ENCODE measurements at places on chromosomes 4 and X. TPM values are rescaled to one million over a fixed set of nuclear protein-coding genes. Genes with fewer than 3 reads are reported as not detected.

GRCh38 chr4:169051761-169052593, 41.9 kb upstream of the CBR4 start:
- peak; percentile 91 for DNase-seq

The EGF gene
- polyA plus RNA-seq = 10.3 TPM

- no peak for DNase-seq
Measured at GRCh38 chr4:5051278-5052203, at the start of gene STK32B. Gene STK32B, plus strand, starts transcription at chr4:5051480.

The TNMD gene
- polyA plus RNA-seq = 68.7 TPM

DNA sequence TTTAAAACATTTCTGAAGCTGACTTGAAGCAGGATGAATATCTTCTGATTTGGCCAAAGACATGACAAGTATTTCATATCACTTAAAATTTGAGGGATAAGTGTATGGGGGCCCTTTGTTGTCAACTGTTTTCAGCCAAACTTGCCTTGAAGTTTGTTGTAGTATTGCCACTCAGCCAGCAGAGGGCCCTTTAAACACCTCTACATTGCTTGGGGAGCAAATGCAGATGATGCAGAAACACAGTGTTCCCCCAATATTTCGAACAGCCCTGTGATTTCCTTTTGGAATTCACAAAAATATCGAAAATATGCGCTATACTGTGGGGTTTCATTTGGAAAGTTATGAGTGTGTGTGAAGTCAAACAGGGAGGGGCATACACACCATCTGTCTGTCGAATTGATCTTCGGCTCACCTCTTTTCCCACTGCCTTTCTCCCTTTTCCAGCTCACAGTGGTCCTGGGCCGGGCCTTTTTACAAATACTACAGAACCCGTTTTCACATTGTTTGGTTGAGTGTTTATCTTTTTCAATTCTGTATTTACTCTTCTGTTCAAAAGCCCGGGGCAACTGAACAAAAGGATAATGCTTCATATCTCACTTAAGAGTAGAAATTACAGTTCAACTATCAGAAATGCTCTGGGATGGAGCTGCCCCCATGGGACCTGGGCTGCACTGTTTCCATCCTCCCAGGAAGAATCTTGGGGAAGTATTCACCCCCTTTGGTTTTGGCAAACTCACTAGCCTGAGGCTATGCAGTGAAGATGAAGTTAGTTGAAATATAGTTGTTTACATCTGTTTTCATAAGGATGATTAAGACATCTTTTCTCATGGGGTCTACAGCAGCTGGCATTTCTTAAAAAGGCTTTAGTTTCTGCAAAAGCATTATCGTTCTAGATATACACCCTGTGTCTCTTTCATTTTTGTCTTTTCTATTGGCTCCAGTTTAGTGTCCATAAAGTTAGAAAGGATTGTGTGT, 137.6 kb downstream of the EGF start:
- no peak for DNase-seq

GRCh38 chr4:8732681-8733243, 138.9 kb downstream of the HMX1 start:
- no peak for DNase-seq

DNA sequence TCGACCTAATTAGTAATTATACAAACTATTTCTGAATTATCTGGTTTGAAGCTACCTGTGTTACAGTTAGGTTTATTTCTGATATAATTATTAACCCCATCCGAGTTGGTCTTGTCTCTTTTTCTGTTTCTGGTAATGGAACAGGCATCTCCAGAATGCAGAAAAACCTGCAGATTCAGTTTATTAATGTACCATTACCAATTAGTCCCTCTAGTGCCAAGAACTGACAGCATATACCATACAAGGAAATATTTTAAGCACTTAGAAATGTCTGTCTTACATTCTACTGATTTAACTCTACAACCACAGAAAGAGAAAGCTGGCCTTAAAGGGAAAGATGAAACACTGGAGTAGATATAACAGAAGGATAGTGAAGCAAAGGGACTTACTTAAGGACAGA, 570.6 kb downstream of the CENPC start:
- no peak for DNase-seq

DNA sequence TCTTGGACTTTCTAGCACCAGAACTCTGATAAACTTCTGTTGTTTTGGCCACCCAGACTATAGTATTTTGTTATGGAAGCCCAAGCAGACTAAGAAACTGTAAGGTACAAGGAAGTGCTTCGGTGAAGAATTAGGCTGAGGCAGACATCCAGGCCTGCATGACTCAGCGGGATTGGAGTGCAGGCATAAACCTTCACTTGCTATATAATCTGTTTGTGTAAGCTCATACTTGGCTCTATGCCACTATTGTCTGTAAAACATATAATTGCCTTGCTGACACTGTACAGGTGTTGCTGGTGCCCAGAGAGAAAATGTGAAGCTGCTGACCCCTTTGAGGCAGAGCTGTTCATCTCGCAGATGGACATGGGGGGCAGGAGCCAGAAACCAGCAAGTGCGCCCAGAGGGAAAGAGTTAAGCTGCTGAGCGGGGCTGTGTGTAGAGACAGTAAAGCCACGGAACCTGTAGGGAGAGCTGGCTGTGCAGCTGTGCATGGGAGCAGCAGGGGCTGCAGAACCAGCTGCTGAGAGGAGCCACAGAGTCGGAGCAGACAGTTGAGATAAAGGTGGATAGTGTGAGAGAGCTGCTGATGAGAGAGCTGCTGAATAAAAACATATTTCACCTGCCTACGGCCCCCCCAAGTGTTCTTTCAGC, 96.2 kb downstream of the RBM46 start:
- no peak for DNase-seq

DNA sequence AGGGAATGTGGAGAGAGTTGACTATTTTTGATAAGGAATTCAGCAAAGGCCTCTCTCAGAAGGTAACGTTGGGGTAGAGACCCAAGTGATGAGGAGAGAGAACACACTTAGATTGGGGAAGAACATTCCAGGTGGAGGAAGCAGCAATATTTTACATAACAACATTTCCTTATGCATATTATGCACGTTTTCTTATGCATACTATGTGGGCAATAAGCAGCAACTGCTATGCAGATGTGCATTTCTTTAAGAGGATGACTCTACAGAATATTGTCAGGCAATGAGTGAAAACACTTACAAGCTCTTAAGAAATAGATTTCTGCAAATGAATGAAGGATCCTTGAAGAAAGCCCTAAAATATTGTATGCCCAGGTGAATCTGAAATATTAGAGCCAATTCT, 91.1 kb downstream of the TMEM47 start:
- no peak for DNase-seq

- no peak for DNase-seq
Measured at GRCh38 chr4:55098456-55099204, 26.8 kb downstream of the KDR start.

DNA sequence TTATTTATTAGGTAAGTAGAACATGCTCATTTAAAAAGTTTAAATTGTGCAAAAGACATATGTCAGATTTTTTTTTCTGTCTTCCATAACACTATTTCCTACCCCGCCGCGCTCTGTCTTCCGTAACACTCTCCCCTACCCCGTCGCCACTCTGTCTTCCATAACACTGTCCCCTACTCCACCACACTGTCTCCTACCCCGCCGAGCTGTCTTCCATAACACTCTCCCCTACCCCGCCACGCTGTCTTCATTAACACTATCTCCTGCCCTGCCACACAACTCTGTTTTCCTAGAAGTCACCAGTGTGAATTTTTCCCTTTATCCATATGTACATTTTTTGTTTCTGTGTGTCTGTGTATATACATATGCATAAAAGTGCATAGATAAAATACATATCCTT, 4.4 kb downstream of the MSMO1 start:
- no peak for DNase-seq

The CWH43 gene
- polyA plus RNA-seq = not detected

The TLL1 gene
- polyA plus RNA-seq = 1.3 TPM

DNA sequence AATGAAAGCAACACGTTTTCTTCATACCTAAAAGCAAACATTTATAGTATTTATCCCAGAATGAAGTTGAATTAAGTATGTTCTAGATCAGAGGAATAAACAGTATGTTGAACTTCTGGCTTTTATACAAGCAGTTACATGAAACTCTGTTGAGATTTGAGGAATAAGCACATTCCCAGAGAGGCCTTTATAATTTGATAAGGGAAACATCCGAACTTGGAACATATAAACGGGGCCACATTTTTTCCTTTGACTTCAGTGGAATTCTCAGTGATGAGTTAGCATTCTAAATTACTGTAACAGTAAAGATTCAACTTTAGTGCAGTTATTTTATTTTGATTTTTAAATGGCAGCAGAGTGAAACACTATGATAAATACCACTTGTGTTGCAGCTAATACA, 119.5 kb downstream of the GLRA3 start:
- DNase-seq = no peak

DNA sequence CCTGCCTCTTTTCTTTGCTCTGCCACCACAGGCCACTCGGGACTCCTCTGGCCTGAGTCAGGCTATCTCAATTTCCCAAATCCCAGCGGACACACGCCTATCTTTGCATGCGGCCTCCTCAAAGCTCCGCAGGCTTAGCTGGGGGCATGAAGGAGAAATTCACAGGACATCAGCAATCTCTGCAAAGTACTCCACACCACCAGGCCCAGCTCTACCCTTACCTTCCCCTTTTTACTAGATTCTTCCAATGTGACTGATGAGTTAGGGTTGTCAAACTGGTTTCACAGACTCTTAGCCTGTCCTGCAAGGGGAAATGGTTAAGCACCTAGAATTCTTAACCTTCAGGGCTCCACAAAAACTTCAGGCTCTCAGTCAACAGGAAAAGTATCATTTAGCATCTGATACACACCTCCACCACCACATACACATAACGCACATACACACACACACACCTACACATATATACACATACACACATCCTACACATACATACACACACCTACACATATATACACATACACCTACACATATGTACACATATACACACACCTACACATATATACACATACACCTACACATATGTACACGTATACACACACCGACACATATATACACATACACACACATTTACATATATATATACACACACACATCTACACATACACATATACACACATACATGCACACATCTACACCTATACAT, 349.1 kb downstream of the ANK2 start:
- no peak for DNase-seq

DNA sequence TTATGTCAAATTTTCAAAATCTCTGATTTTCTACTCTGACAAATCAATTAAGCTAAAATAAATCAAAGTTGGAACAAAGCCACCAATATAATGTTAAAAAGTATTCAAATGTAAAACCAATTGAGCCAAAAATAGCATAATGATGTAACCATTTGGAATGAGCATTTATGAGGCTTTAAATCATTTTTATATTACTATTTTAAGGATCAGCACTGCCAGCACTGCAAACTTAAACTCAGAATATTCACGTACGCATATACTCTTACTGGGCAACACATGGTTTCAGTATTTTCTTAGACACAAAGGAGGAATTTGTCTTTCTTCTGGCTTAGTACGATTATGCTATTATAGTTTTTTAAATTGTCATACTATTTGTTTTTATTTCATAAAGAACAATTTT, 52.2 kb downstream of the AFAP1 start:
- DNase-seq = no peak

GRCh38 chr4:1401409-1402020, 4.7 kb downstream of the NKX1-1 start:
- no peak for DNase-seq

The CSAG1 gene
- polyA plus RNA-seq = not detected

DNA sequence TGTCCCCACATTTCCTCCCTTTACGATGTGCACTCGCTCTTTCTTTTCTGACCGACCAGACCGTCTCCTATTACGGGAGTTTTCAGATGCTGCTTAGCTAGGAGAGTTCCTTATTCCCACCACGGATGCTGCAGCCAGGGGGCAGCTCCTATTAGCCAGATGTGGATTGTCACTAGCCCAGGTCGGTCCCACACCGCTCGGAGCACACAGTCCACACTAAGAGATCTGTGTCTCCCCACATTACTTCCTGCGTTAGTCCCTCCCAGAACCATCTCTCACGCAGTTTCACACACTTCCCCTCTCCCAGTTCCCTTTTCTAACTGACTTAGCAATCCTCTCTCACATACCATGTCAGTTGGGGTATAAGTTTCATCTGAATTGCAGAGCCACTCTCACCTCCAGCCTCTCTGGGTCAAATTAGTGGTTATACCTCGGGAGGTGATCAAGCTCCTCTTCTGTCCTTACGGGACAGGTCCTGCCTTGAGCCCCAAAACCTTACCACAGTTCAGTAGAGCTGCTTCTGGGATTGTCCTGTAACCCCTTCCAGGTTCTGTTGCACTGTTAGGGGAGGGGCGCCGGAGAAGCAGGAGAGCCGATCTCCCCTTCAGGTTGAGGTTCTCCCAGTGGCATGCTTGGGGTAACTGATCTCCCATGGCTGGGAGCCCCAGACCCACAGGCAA, 28.2 kb downstream of the SULT1E1 start:
- DNase-seq = no peak

DNA sequence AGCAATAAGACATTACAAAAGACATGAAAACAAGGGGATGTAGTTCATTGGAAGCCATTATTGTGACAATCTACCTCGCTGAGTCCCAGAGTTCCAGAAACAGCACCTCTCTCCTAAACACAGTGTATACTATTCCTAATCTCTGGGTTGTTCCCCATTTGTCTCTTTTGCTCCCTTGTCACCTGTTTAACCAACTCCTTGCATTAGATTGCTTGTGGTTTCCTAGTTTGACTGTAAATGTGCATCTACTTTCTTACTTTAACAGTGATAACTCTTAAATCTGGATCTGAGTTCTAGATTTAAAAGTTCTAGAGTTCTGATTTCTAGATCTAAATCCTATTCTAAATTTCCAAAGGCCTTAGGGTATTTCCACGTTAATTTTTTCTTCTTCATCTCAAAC, 71.6 kb upstream of the TET2 start:
- DNase-seq = no peak

DNA sequence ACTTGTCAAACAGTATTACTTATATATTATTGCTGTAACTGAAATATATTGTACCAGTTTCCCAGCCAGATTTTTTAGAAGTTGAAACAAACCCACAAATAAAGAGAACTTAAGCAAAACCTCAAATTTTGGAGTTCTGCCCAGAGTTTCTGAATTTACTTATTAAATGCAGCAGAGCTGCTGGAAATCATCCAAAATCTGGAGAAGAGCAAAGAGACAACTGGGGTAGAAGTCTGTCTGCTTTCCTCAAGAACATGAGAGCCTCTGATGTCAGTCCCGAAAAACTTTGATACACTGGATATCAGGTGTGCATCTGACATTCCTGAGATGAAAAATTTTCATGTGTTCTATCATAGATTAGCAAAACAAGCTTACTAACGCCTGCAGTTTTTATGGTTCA, 325.9 kb downstream of the NR3C2 start:
- DNase-seq = peak; percentile 92

DNA sequence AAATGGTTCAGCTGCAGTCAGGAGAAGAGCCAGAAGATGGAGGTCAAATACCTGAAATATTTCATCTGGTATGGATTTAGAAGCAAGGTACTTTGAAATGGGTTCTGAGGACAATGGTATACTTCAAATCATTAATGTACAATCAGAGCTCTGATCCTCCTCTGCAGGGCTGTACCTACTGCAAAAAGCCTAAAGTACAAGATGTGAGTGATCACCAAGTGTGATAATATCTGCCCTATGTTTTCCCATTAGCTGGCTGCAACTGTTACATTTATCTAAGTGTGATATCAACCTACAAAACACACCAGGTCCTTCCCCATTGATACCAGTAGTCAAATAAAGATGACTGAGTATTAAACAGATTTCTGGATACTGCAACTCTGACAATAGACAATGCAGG, 25.1 kb downstream of the HDX start:
- no peak for DNase-seq

The FGF13 gene
- 81.2 TPM for polyA plus RNA-seq

- DNase-seq = no peak
Measured at GRCh38 chr4:4758681-4759080, 100.8 kb upstream of the MSX1 start.

The DRP2 gene
- 1.6 TPM for polyA plus RNA-seq

The PABPC4L gene
- 7.2 TPM for polyA plus RNA-seq

Data from forelimb muscle (tissue), 1 donor.